ENCODE measurements at places on chromosomes 3 and 15.

- DNase-seq = no peak
Measured at GRCh38 chr15:58487724-58488120, 55.9 kb downstream of the LIPC start.

GRCh38 chr3:59632760-59633573 is 583.1 kb upstream of the CFAP20DC start:
- DNase-seq = no peak

GRCh38 chr3:155363690-155364070 is 70.2 kb upstream of the STRIT1 start:
- no peak for DNase-seq

GRCh38 chr3:178856804-178857203 is 214.8 kb downstream of the ZMAT3 start:
- no peak for DNase-seq

GRCh38 chr3:47932421-47932820 is 83.8 kb downstream of the MAP4 start:
- no peak for DNase-seq

GRCh38 chr3:81173514-81173913 is 587.9 kb downstream of the GBE1 start:
- no peak for DNase-seq

GRCh38 chr3:97793420-97794019 is 28.3 kb upstream of the CRYBG3 start:
- peak; percentile 6 for DNase-seq

GRCh38 chr15:59685737-59686297 is 3.3 kb downstream of the BNIP2 start:
- no peak for DNase-seq

GRCh38 chr3:62638316-62638715 is 236.9 kb downstream of the CADPS start:
- no peak for DNase-seq

GRCh38 chr3:152019508-152019907 is 146.1 kb downstream of the SUCNR1 start:
- no peak for DNase-seq

- DNase-seq = no peak
Measured at GRCh38 chr3:13200465-13200864, 127.2 kb upstream of the IQSEC1 start.

GRCh38 chr3:12660196-12660595 is 3.7 kb downstream of the RAF1 start:
- no peak for DNase-seq

DNA sequence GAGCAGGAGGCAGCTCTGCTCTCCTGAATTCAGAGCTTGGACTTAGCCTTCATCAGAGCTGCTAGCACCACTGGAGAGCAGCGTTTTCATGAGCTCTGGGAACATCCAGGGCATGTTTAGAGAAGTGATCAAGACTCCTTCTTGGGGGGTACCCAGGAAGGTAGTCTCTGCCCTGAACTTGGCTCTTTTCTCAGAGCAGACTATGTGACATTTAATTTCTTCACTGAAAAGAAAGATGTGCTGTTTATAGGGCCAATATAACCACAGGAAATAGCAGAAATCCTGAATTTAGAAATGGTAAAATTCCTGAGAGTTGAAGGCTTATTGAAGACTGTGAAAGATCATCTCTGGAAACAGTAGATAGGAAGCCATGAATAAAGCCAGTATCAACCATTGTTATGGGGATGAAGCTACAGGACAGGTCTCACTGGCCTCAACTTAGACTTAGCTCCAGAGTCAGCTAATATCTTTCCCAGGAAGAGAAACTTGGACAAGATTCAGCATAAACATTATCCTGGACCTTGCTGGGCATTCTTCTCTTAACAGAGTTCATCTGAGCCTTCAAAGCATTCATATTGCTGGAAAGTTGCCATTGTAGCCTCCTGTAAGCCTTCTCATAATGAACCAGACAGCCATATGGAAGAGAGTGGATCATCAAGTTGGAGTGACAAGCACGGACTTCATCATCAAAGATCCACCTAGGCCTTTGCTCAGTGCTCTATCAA is 386.6 kb upstream of the THBS1 start:
- DNase-seq = no peak

GRCh38 chr3:87186608-87187159 is 40.4 kb upstream of the CHMP2B start:
- DNase-seq = no peak

GRCh38 chr3:72123908-72124441 is 339.0 kb upstream of the PROK2 start:
- DNase-seq = no peak

- DNase-seq = peak; percentile 77
Measured at GRCh38 chr3:50274371-50275104, 4.3 kb upstream of the LSMEM2 start.

GRCh38 chr3:14989943-14990779 is 42.8 kb downstream of the NR2C2 start:
- no peak for DNase-seq

- DNase-seq = no peak
Measured at GRCh38 chr3:79086514-79086913, 681.3 kb downstream of the ROBO1 start.

GRCh38 chr3:46191730-46192129 is 16.4 kb downstream of the CCR1 start:
- no peak for DNase-seq

DNA sequence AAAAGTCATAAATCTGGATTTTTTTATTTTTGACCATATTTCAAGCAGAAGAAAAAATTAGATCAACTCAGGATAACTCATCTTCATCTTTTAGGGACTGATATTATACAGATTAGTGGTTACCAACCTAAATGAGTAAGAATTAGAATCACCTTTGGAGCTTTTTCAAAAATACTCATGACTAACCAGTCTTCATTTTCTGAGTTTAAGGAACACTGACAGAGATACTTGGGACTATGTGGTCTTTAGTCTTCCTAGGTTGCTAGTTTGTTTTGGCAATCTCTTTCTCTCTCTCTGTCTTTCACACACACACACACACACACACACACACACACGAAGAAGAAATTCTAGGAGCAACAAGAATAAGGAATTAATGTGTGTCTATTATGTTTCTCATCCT is 50.1 kb downstream of the TMOD3 start:
- DNase-seq = no peak

DNA sequence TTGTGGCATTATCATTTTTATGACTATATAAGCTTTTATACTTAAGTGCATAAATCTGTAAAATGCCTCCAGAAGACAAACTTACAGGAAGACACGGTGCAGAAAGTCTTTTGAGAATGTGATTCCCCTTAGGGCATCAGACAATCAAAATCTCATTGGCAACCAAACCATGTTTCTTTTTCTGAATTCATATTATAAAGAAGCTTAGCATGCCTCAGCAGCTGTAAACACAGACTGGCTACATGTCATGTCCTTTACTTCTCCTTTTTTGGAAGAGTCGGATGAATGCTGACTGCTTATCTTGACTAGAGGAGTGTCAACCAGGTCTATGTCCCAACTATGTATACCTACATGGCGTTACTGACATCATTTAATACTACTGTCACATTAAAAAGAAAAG is 150.1 kb downstream of the PLD1 start:
- no peak for DNase-seq

GRCh38 chr3:171772427-171773056 is 37.7 kb downstream of the PLD1 start:
- peak; percentile 56 for DNase-seq

GRCh38 chr3:88059380-88060170 is 520 bp downstream of the ZNF654 start:
- peak; percentile 4 for DNase-seq

DNA sequence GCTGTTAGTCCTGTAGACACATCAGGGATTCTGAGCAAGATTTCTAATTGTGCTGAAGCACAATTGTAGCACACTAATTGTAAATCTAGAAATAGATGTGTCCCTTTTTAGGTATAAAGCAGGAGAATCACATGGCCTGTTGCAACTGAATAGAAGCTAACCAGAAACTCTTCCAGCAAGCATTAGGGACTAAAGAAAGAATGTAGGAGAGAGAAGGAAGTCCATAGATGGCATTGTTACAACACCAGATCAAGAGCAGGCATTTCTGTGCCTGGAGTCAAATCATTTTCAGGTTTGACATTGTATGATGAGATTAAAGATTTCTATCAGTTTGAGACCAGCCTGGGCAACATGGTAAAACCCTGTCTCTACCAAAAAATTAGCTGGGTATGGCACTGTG is 27.4 kb downstream of the CALML4 start:
- DNase-seq = no peak

GRCh38 chr3:148756311-148756710 is 58.6 kb downstream of the AGTR1 start:
- DNase-seq = no peak

DNA sequence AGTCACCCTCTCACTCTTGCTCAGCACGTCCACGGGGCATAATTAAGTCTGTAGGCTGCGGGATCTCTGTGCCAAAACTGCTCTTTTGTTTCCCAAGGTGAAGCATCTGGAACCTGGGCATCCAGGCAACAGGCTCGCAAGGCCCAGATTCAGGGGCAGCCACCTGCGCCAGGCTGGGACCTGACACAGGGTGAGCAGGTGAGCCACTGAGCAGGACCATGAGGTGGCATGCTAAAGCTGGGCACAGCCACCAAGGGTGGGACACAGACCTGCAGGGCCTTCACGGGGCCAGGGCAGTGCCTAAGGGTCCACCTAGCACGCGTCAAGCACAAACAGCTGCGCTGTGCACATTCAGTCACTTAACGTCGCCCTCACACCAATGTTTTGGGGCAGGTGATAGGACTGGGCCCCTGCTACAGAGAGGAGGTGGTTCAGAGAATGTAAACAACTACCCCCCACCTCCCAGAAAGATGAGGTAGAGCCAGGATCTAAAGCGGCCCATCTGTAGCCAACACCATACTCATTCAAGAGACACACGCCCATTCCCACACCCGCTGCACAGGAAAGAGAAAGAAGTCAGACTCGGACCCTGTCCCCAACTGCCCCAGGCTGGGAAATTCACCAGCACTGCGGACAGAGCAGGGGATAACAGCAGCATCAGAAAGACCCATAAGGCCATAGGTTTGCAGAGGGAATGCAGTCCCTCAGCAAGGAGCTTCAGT is 16.3 kb downstream of the XXYLT1 start:
- no peak for DNase-seq

GRCh38 chr15:70768257-70768883 is 5.0 kb upstream of the UACA start:
- DNase-seq = no peak

DNA sequence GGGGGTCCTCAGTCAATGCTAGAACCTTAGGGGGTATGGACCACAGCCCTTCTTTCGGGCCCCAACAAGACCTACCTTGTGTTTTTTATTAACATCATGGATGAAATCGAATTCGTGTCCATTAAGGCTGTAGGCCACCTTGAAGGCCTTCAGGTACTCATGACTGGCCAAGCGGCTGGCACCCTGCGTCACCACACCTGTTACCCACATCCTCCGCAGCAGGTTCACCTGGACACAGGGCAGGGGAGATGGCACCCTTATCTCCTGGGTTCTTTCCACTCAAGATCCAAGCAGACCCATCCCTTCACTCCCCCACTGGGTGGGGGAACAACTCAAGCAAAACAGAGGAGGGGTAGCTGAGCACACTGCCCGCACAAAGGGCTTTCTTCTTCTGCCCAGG is 6.6 kb downstream of the MFGE8 start:
- no peak for DNase-seq

GRCh38 chr3:156816794-156817645 is 9.1 kb upstream of the LEKR1 start:
- peak; percentile 88 for DNase-seq

- DNase-seq = no peak
Measured at GRCh38 chr3:44208568-44208967, 33.1 kb upstream of the TOPAZ1 start.

- DNase-seq = no peak
Measured at GRCh38 chr3:127063916-127064315, 81.0 kb downstream of the PLXNA1 start.

DNA sequence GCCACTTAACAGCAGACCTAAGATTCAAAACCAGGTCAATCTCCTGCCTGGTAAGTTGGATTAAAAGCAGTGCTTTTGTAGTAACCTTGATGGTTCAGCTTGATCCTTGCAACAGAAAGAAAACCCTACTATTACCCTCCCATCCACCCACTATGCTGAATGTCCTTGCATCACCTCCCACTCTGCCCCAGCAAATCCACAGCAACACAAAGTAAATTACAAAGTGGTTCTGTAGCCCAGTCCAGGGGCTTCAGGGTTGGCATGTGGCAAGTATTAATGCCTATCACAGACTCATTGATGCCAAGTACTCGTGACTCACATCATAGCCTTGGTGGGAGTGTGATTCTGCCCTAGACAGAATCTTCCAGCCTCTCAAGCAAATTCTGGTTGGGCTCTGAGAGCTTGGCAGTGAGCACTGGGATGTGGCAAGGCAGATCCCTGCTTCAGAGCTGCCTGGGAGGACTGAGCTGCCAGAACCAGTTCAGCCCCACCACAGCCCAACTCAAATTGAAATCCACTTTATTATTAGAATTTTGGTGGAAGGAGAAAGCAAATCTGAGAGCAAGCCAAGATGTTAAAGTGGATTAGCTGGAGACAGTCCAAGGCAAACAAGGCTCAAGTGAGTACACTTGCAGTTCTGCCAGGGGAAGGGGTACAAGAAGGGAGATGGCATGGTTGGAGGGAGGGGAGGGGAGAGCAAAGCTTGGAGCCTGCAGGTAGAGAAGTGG is 225.8 kb upstream of the UMPS start:
- DNase-seq = no peak

- no peak for DNase-seq
Measured at GRCh38 chr3:180138871-180139270, 102.1 kb upstream of the PEX5L start.

GRCh38 chr3:116776880-116777785 is 67.6 kb downstream of the TUSC7 start:
- DNase-seq = no peak

DNA sequence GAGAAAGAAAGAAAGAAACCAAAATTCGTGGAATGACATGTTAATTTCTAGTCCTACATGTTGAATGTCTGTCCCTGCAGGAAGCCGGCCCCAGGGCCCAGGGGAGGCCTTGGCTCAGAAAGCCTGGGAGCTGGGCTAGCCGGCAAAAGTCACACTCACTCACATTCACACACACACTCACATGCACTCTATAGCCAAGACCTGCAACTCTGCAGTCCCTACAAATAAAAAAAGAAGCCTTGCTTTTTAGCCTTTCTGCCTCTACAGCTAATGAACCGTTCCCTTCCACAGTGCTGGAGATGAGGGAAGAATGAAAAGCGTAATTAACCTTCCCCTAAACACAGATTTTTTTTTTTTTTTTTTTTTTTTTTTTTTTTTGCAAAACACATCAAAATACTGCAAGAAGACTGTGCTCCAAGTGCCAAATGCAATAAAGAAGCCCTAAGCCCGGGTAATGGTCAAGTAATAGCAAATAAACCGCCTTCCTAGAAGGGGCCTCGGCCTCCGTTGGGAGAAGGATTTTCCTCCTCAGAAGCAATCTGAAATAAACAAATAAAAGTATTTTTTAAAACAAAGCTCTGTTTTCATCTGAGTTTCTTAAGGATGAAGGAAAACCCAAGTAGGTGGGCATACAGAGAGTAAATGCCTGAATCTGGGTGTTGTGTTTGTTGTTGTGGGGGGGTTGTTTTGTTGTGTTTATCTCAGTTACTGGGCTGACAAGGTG is 4.3 kb downstream of the MECOM start:
- no peak for DNase-seq

Data from stimulated activated CD4-positive, alpha-beta T cell treated with anti-CD3 and anti-CD28 coated beads, Interleukin-4, amount 100 ng/mL, for 24 hours (primary cell).